ENCODE measurements at places on chromosomes 4 and X. TPM values are rescaled to one million over a fixed set of nuclear protein-coding genes. Genes with fewer than 3 reads are reported as not detected.

Gene KDR
- total RNA-seq = 13.3 TPM

Gene TKTL2
- total RNA-seq = not detected

Gene GRIA3
- total RNA-seq = 8.4 TPM

Gene CYLC1
- not detected for total RNA-seq

Gene USP26
- total RNA-seq = not detected

Gene GLUD2
- total RNA-seq = 1.7 TPM

Gene AFP
- total RNA-seq = 1.1 TPM

Gene ANXA3
- 70.6 TPM for total RNA-seq

Gene PDE6B
- 0.39 TPM for total RNA-seq

Gene ETDA
- total RNA-seq = not detected

Gene ARMCX1
- 40.6 TPM for total RNA-seq

Gene VEGFC
- 60.5 TPM for total RNA-seq

Data from smooth muscle cell of the pulmonary artery (primary cell).